ENCODE measurements at places on chromosomes 2 and 18.

DNA sequence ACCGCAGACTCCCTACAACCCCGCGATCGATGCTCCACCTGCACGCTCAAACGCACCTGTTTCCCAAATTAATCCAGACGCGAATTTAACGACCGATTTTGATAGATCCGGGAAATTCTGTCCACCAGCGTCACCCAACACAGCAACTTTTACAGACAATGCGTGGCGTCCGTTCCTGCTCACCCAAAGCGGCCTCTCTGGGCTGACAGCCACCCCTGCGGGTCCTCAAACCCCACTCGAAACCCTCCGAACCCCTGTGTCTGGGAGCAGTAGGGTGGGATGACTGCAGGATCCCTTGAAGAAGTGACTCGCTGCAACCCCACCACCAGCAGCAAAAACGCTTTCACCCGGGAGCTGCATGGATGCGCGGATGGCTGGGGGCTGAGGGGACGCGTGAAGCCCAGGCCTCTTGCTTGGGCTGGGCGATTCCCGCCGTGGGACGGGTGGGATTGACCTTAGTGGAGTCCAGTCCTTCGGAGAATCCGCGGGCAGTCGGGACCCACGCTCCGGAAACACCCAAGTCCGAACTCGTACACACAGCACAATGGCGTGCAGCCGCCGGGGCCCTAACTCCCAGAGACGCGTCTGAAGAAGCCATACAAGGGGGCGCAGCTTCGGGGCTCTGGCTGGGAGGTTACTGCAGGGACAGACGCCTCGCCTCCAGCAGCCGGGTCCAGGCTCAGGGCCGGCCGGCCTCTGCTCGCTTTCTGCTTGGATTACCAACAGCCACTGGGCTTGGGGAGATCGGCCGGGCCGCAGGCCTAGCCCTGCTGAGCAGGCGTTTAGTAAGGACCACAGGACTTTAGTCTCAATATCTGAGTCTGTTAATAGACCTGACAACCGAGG, 31.1 kb upstream of the ATP6V1B1 start:
- DNase-seq: no peak

DNA sequence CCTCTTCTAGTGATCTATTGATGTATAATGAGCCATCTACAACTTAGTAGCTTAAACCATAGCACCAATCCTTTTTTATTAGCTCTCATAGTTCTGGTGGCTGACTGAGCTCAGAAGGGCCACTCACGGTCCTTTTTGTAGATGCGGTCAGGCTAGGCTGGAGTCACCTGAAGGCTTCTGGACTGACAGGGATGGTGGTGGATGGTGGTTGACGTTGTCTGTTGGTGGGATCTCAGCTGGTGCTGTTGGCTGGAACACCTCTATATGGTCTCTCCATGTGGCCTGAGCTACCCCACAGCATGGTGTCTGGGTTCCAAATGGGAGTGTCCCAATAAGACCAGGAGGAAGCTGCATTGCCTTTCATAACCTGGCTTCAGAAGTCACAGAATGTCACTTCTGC, 68.0 kb downstream of the BCL2L11 start:
- no peak for DNase-seq

- DNase-seq: no peak
Measured at GRCh38 chr2:189116979-189117378, 62.6 kb downstream of the COL5A2 start.

DNA sequence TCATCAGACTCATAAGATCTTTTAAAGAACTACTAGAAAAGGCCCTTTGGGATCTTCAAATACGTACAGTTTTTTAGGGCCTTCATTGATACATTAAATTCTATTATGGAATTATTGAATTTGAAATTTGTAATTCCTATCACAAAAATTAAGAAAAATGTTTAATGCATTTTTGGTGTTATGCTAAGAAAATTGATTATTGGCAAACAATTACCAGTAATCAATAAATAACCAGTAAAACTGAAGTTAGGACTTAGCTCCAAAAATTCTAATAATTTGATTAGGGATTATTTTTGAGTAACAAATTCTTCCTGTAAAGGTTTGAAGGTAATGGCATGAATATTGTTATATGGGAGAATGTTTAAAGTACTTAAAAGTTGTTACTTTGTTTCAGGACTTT, 119.3 kb downstream of the UBR3 start:
- DNase-seq: no peak

GRCh38 chr2:127085317-127085681, 21.7 kb downstream of the BIN1 start:
- DNase-seq: peak; percentile 58

DNA sequence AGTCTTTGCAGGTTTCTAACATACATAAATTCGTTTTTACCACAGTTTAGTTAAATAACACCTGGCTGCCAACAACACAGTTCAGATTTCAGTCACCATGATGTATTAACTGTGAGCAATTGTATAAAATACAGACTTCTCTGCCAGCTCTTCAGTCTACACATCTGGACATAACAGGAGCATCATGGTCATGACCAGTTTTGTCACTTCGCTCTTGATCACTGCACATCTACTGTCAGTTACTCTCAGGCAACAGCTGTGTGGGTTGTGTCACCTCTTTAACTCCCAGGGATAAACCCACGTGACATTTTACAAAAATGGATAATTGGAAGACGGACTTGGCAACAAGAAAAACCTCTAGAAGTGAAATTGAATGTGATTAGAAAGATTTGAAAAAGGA, 30.3 kb downstream of the CD8A start:
- no peak for DNase-seq

- DNase-seq: no peak
Measured at GRCh38 chr2:104794441-104794840, 59.5 kb upstream of the POU3F3 start.

- DNase-seq: no peak
Measured at GRCh38 chr2:145587922-145588321, 1068.0 kb upstream of the ZEB2 start.

DNA sequence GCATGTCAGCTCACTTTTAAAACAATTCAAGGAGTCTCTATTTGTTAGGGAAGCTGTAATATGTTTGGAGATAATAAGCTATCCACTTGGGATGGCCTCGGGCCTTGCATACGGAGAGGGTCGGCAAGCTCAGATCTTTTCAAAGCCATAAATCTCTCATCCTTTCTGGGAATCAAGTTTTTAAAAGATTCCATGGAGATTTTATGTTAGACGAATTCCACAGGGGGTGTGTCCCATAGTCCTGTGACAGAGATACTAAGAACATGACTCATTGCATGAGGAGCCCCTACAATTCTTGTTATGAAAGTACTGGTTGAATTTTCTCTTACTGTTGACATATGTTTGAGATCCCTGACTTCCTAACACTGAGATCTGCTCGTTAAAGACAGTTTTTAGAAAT, 108.7 kb downstream of the FEZ2 start:
- no peak for DNase-seq

GRCh38 chr18:62524440-62525200, 1.8 kb downstream of the ZCCHC2 start:
- peak; percentile 74 for DNase-seq

GRCh38 chr2:15559379-15560139, 1.6 kb downstream of the NBAS start:
- DNase-seq: no peak

GRCh38 chr2:4130651-4131050, 427.3 kb downstream of the DCDC2C start:
- DNase-seq: no peak

- peak; percentile 14 for DNase-seq
Measured at GRCh38 chr18:63887424-63887823, at the start of gene SERPINB2. Gene SERPINB2, plus strand, starts transcription at chr18:63887705. Its CDS starts 3,740 bp downstream, at chr18:63891445.

GRCh38 chr18:70627182-70627802, 338.4 kb downstream of the SOCS6 start:
- no peak for DNase-seq

DNA sequence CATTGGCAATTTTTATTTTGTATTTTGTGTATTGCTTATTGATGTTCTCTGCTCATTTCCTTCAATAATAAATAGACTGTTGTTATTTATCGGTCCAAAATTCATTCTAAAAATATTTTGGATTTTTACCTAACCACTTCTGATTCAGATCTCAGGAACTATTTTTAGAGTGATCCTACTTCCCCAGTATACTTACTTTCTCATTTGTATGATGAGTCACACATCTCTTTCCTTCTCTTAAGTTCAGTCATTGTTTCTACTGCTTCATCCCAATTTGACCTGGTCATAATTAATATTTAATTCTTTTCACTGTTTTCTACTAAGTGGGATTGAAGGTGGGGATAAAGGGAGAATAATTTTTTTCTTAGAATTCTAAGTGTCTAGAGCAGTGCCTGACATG, 75.1 kb downstream of the AGPS start:
- DNase-seq: no peak

- DNase-seq: no peak
Measured at GRCh38 chr2:160657196-160657595, 163.6 kb upstream of the RBMS1 start.

DNA sequence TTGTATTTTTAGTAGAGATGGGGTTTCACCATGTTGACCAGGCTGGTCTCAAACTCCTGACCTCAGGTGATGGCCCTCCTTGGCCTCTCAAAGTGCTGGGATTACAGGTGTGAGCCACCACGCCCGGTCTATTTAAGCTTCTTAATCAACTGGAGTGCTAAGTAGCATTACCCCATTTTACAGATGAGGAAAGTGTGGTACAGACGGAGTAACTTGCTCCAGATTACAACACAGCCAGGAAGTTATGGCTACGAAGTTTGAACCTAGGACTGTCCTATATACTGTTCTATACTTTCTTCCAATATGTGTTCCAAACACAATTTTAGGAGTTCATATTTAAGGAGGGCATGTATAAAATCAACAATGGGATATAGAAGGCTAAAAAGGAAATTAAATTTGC, 197.7 kb downstream of the TGIF1 start:
- DNase-seq: no peak

- no peak for DNase-seq
Measured at GRCh38 chr2:163735685-163736432, at the start of gene FIGN. Gene FIGN, minus strand, starts transcription at chr2:163736008. Its CDS starts 1,081 bp downstream, at chr2:163734927.

- no peak for DNase-seq
Measured at GRCh38 chr2:3244486-3244885, 133.1 kb downstream of the EIPR1 start.

DNA sequence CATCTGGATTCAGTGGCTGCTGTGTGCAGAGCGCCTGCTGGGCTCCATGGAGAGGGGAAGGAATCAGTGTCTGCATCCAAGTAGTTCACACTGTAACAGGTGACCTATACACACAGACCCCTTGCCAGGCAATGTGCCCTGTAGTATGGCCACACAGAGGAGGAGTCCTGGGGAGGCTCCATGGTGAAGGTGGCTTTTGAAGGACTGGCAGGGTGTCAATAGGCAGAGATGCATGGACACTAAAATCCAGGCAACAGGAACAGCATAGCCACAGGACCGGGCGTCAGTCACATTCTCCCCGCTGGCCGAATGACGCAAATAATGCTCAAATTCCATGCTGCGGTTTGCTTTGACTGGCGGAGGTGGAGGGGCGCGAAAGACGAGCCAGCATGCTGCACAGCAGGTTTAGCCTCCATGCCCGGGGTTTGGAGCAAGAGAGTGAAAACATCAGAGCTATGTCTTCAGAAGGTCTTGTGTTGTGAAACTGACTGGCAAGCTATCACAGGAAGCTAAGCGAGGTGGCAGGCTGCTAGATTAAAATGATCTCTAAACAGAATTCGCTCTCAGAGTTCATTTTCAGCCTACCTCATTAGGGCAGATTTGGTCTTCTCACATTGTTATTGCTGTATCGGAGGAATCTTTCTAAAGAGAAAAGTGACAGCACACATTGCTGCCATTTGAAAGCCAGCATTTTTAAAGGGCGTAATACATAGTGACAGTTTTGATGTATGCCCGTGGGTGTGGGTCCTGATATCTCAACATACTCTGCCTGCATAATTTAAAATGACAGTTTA, 1.2 kb upstream of the CHMP1B start:
- peak; percentile 5 for DNase-seq

DNA sequence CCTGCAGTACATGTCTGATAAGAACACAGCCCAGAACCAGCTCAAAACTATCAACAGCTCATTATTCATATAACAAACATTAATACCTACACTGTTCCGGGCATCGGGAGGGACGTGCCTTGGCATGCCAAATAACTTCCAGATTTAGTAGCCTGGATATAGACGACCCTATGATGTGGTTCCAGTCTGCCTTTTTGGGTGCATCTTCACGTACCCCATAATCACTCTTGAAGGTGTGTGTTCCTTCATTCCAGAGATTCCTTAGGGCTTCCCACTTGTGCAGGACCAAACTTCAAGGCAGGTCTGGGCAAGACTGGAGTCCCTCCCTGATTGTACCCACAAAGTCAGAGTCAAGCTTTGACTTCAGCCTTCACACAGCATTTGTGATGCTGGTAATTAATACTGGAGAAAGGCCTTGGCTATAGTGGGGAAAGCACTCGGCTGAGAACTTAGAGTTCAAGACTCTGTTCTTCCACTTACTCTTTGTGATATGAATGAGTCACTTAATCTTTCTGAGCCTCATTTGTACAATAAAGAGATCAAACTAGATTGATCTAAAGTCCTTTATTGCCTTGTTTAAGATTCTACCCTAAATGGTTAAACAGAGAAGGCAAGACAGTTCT, 27.7 kb upstream of the SPATS2L start:
- DNase-seq: no peak

DNA sequence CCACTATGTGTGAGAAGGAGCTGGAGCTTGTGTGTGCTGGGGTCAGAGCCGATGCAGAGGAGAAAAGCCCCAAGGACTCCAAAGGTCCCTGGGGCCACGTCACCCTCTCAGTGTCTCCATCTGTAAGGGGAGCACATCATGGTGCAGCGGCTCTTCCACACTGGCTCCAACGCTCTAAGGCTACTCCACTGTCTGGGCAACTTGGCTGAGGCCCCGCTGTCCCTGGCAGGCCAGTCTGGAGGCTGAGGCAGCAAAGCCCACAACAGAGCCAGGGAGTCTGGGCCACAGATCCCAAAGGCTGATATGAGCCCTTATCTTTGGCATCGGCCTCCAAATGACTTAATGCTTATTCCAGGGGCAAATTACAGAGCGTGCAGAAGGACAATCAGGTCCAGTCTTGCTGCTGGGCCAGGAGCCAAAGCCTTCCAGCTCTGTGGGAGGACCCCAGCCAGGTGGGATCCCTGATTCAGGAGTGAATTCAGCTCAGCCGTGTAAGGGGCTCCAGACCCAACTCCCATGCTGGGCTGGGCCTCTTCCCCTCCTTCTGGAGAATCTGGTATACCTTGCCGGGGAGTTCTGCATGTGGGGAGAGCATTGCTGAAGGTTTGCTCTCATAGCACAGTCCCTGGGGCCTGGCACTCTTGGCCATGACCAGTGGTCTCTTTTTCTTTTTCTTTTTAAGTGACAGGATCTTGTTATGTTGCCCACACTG, 1.8 kb upstream of the DUSP2 start:
- DNase-seq: no peak

DNA sequence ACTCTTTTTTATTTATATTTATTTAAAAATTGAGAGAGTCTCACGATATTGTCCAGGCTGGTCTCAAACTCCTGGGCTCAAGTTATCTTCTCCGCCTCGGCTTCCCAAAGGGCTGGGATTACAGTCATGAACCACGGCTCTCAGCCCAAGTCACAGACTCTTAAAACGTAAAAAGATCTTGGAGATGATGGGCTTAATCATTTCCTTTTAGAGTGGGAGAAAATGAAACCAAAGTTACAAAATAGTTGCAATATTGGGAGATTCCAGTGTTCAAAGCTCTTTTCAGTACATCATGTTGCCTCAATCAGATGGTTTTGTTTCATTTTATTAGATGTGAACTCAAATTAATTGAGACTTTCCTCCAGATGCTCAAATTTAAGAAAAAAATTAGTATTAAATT, 151.4 kb upstream of the XPO1 start:
- DNase-seq: no peak

Data from GM12865 (cell line).